CD4-positive, CD25-positive, alpha-beta regulatory T cell (primary cell): ENCODE measurements at places on chromosomes 1 and 21.

GRCh38 chr1:112393631-112393974 lies 2.4 kb upstream of the CTTNBP2NL start:
- DNase-seq = no peak

DNA sequence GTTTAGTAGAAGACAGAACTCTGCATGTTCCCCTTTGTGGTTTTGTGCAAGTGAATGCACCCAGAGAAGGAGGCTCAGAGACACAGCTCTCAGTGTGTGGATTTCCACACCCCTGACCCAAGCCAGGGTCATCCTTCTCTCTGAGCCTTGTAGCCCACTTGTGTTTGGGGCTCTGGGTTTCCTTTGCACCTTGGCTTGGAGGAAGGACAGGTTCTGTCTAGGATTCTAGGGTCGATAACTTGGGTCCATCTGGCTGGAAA lies 27.2 kb downstream of the MYOG start:
- no peak for DNase-seq

GRCh38 chr1:169465281-169465680 lies 20.5 kb downstream of the SLC19A2 start:
- DNase-seq = no peak

DNA sequence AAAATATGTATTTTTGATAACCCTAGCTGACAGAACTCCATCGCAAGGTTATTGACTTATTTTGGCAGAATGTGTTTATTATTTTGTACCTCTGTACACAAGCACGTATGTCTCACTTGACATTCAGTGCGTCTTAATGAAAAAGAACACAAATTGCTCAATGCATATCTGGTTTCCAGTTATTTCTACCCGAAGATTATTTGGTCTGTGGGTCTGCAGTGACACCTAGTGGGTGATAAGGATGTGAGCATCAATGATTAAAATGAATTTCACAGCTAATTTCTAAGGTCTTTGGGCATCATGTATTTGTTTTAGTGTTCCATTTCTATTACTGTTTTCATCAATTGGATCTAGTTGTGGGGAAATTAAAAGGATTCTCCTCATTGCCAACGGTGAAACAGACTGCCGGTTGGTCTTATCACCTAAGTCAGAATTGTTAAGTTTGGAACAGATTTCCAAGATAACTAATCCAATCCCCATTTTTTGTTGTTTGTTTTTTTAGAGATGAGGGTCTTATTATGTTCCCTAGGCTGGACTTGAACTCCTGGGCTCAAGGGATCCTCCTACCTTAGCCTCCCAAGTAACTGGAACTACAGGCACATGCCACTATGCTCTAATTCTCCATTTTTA lies 13.9 kb downstream of the DDX20 start:
- peak; percentile 47 for DNase-seq

DNA sequence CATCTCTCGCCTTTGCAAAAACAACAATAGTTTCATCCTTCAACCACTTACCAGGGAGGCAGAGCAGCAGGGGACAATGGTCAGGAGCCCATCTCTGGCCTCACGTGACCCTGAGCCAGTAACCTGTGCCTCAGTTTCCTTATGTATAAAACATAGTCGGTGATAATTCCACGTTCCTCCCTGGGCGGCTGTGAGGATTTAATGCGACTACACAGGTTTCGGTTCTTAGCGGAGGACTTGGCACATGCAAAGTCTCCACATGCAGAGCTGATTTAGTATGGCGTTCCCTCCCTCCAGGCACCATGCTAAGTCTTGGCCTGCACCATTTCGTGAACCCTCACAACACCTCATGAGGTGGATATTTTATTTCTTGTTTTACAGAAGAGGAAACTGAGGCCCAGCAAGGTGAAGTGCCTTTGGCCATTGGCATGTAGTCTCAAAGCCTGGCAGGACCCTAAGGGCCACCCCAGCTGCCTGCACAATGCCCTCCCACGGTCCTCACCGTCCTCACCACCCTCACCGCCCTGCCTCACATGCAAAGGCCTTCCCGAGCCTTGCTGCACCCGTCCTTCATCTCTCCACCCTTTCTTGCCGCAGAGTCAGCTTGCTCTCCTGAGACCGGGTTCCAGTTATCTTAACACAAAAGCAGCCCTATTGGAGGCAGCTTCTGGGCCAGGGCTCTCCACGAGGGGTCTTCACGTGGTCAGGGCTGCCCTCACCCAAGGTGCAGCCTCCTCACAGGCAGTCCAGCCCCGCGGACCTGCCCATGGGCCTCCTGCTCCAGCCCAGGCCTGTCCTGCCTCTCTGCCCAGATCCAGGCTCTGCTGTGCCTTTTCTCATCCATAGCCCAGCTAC lies 48.9 kb downstream of the SYF2 start:
- DNase-seq = no peak

DNA sequence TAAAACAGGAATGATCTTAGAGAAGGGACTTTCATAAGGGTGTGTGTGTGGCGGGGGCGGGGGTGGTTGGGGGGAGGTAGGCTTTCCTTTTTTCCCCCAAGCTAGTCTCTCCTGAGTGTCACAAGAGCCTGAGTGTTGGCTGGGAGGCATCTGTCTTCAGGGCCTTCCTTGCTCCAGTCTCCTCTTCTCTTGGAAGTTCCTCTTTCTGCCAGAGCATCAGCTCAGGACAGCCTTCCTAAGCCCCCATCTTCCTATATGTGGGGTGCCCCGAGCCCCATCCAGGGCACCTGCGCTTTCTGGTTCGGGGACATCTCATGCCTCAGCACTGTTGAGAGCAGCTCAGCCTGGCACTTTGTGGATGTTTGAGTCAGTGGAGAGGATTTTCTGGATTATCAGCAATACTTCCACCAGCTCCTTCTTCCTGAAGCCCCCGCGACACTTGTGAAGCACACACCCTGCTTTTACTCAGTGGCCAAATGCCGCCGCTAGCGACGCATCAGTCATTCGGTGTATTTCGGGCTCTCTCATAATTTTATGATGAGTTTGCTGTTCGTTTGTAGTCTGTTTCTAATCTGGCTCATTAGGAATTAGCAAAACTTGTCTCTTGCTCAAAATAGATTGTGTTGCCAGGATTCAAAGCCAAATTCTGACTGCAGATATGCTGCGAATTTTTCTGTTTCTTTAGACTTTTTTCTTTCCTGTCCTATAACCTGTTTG lies 61.7 kb downstream of the GALNT2 start:
- no peak for DNase-seq

GRCh38 chr1:31127266-31127665 lies 61.7 kb upstream of the PUM1 start:
- DNase-seq = no peak

DNA sequence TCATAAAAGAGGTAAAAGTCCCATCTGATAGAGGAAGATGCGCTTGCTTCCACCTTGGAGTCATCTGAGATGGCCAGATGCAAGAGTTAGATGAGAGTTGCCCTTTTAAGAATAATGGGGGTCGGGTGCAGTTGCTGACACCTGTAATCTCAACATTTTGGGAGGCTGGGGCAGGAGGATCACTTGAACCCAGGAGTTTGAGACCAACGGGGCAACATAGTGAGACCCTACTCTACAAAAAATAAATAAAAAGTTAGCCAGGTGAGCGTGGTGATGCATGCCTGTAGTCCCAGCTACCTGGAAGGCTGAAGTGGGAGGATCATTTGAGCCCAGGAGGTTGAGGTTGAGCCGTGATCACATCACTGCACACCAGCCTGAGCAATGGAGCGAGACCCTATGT lies 13.5 kb upstream of the TEDDM1 start:
- no peak for DNase-seq
